Dermis microvascular lymphatic vessel endothelial cell (primary cell): ENCODE measurements at places on chromosomes 7 and 10.

DNA sequence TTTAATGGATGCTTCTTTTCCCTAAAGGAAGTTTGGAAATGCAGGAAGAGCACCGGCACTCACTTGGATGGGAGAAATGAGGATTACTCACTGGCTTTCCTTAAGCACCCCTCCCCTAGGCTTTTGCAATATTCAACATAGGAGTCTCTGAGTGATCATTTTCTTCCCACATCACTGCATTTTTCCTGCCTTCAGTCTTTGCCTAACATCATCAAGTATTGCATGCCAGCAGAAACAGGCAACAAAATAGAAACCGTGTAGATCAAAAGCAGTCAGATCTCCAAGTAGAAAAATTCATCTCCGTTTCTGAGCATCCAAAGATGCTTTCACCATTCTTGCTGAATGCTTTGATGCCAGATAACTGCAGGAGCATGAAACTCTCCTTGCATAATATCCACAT is 119.9 kb downstream of the ADCYAP1R1 start:
- DNase-seq = no peak

- DNase-seq = no peak
These were observed 206.5 kb upstream of the CNTNAP2 start for GRCh38 chr7:145909991-145910513.

- DNase-seq = no peak
These were observed 35.0 kb upstream of the SRI start for GRCh38 chr7:88254721-88255424.

- no peak for DNase-seq
These were observed 7.6 kb upstream of the PDE1C start for GRCh38 chr7:32077806-32078205.

DNA sequence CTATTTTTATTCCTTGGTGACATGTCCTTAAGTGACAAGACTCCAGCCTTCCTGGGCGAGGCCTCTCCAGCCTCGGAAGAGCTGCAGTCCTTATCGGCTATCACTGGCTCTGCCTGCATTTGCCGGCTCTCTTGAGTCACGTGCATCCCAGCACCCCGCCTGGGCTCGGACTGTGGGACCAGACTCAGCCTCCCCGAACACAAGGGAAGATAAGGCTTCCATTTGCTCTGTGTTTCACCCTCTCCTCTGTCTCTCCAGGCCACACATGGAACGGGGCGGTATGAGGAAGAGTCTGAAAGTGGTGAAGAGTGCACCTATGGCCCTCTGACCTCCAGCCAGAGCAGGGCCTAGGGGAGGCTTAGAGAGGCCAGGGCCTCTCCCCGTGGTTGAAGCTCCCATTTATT is 4.7 kb downstream of the GDF2 start:
- DNase-seq = no peak

GRCh38 chr7:95059842-95060313 is 152.5 kb downstream of the PPP1R9A start:
- no peak for DNase-seq
